A673 (cell line): ENCODE measurements at places on chromosomes 4 and X.

DNA sequence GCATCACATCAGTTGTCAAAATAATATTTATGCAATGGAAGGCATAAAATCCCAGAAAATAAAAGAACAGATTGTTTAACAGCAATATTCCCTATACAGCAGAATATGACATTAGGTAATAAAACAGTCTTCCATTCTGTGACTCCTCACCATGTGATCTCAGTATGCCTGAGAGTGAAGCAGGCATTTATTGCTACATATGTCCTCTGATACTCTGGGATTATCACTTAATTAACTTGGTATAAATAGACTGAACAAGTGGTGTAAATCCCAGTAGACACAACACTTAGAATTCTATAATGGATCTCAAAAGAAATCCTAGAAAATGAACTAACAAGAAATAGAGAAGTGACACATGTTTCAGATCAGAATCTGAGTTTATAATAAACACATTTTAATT lies 841.3 kb downstream of the PDHA2 start:
- no peak overlapping the region for H3K4me3 ChIP-seq
- no peak overlapping the region for H3K27ac ChIP-seq
- no peak for DNase-seq

GRCh38 chr4:67087897-67088296 lies 457.4 kb downstream of the CENPC start:
- no peaks in the 10 kb centered on the region for H3K27me3 ChIP-seq
- H3K27ac ChIP-seq: no peak overlapping the region
- H3K4me1 ChIP-seq: no peaks in the 10 kb centered on the region
- no peak overlapping the region for H3K4me3 ChIP-seq
- DNase-seq: peak; percentile 35

DNA sequence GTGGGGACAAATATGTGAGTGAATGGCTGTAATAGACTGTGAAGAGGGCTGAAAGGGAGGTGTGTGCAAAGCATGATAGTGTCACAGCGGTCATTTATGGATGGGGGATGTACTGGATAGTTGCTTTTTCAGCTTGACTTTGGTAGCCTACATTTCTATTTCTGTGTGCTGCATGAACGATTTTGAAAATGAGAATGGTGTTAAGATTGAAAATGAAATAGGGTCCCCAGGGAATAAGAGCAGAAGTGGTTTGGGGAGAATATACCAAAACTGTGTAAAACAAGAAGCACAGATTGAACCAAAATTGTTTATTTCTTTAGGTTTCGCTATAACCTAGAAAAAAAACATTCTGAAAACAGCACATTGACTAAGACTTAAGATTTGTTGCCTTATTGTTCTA lies 58.8 kb upstream of the CLNK start:
- H3K27ac ChIP-seq: no peak overlapping the region
- no peaks in the 10 kb centered on the region for H3K36me3 ChIP-seq
- no peak overlapping the region for H3K4me3 ChIP-seq
- H3K4me1 ChIP-seq: no peaks in the 10 kb centered on the region

DNA sequence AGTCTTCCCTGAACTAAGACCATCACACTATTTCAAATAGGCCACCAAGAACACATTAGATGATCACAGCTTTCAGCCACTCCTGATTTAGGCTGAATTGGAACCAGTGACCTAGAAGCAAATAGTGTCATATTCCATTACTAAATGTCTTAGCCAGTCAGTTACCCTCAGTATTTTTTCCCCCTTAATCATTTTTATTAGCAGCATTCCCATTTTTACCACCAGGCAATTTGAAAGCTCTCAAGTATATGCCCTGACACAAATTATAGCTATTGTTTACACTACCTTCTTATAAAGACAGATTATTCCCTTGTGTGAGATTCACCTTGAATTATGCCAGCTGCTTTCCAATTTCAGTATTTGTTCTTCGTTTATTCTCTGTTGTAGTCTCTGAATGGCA lies 1146.9 kb downstream of the PDHA2 start:
- H3K27me3 ChIP-seq: no peaks in the 10 kb centered on the region
- no peaks in the 10 kb centered on the region for H3K4me1 ChIP-seq
- H3K36me3 ChIP-seq: no peaks in the 10 kb centered on the region
- H3K4me3 ChIP-seq: no peak overlapping the region
- DNase-seq: no peak
- H3K27ac ChIP-seq: no peak overlapping the region

- H3K36me3 ChIP-seq: no peaks in the 10 kb centered on the region
- no peak overlapping the region for H3K27ac ChIP-seq
- peak overlapping the region; percentile 33 for H3K4me3 ChIP-seq
- peaks cover 50% of the 10 kb centered on the region for H3K27me3 ChIP-seq
- H3K4me1 ChIP-seq: peaks cover 5% of the 10 kb centered on the region
- peak; percentile 7 for DNase-seq
These were observed 740 bp upstream of the NPY2R start for GRCh38 chr4:155207534-155208257.

- no peak overlapping the region for H3K4me3 ChIP-seq
- peak overlapping the region; percentile 91 for H3K27ac ChIP-seq
- peaks cover 42% of the 10 kb centered on the region for H3K4me1 ChIP-seq
- no peaks in the 10 kb centered on the region for H3K27me3 ChIP-seq
- no peaks in the 10 kb centered on the region for H3K36me3 ChIP-seq
These were observed 8.5 kb upstream of the GYG2 start for GRCh38 chrX:2820136-2820771.

DNA sequence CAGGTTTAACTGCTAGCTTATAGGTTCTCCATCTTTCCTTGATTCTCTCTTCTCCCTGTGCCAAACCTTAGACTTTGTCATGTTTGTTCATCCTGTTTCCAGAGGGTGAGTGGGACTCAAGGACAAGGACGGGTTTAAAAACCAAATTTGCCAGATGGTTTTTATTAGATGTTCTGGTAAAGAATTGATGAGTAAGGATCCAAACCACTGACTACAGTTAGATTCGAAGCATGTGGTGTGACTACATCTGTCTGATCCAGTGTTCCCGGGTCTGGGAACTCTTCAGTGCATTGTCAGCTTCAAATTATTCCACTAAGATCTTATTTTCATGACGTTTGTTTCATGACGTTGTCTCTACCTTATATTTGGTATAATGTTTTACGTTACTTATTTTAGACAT lies 37.5 kb downstream of the MTMR1 start:
- peaks cover 16% of the 10 kb centered on the region for H3K36me3 ChIP-seq
- H3K27ac ChIP-seq: no peak overlapping the region
- H3K27me3 ChIP-seq: no peaks in the 10 kb centered on the region
- no peak for DNase-seq

DNA sequence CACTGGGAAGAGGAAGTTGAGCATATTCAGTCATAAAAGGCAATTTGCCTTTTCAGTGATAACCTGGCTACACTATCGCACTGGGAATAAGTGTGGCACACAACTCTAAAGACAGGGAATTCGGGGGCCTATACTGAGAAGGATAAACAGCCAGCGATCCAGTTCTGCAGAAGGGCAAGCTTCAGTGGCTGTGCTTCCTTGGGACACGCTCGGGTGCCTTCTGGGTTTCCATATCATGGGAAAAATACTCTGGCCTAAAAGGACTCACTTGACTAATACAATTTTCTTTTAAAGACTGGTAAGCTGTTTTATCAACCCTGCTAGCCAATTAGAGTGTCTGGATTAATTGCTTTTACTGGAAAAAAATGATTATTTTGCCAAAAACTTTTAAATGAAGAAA lies 58.5 kb downstream of the TENM3 start:
- no peaks in the 10 kb centered on the region for H3K27me3 ChIP-seq
- H3K4me3 ChIP-seq: no peak overlapping the region
- peaks cover 4% of the 10 kb centered on the region for H3K4me1 ChIP-seq
- H3K36me3 ChIP-seq: no peaks in the 10 kb centered on the region
- DNase-seq: no peak

DNA sequence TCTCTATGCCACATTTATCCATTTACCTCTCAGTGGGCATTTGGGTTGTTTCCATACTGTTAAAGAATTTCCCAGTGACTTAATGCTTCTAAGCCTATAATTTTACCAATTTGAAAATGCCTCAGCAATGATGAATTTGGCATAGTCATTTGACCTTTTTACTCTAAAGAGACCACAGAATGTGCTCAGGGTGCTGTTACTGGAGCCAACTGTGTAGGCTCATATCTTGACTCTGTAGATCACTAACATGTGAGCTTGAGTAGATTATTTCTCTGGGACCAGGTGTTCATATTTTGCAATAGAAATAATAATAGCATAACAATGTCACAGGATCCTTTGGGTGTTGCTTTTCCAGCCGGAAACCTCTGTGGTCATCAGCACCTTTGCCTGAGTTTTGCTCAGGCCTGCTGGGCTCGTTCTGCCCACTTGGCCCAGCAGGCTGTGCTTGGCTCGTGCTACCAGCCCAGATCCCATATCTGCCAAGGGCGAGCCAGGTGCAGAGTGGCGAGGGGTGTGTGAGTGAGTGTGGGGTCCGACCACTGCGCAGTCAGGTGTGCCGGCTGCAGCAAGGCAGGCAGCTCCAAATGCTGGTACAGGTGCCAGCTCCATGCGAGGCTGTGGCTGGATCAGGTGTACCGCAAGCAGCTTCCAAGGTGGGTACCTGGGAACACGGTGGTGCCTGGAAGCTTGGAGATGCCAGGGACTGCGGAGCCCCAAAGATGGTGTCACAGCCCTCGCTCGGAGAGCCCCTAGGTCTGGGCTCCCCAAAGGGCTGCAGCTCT lies 70.6 kb upstream of the ANK2 start:
- no peak overlapping the region for H3K27ac ChIP-seq
- no peak overlapping the region for H3K4me3 ChIP-seq
- no peaks in the 10 kb centered on the region for H3K36me3 ChIP-seq
- peaks cover 30% of the 10 kb centered on the region for H3K4me1 ChIP-seq
- DNase-seq: no peak
- H3K27me3 ChIP-seq: no peaks in the 10 kb centered on the region

DNA sequence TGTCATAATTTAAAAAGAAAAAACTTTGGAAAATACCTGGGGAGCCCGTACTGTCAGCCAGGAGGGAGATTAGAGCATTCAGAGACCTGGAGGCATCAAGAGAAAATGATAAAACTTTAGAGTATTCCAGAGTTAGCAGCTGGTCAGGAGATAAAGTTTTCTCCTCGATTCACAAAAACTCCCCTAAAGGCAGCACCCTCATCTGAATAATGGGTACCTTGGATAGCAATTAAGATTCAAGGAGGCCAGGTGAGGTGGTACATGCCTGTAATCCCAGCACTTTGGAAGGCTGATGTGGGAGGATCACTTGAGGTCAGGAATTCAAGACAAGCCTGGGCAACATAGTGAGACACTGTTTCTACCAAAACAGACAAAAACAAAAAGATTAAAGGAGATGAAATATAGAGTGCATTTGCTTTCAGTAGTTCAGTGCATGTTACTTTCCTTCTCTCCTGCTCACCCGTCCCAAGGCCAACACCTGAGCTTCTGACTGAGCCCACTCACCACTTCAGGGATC lies 18.6 kb upstream of the RAB40A start:
- no peak overlapping the region for H3K4me3 ChIP-seq
- DNase-seq: no peak
- H3K4me1 ChIP-seq: no peaks in the 10 kb centered on the region
- H3K27me3 ChIP-seq: peaks cover 5% of the 10 kb centered on the region

DNA sequence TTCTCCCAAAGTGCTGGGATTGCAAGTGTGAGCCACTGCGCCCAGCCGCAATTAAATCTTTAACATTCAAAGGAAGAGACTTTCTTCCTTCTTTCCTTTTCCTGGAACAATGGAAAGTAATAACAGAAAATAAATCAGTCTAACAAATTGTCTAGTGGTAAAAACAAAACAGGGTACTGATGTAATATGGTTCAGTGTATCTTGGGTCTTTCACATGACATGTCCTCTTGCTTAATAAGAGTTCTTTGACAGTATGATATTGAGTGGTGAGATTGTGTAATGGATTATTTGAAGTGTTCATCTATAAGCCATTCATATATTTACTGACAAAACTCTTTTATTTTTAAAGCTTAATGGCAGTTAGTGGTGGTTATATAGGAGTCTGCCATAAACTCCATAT lies 256.6 kb downstream of the SPRY1 start:
- H3K36me3 ChIP-seq: no peaks in the 10 kb centered on the region
- no peaks in the 10 kb centered on the region for H3K4me1 ChIP-seq
- no peak for DNase-seq
- no peak overlapping the region for H3K27ac ChIP-seq
